ENCODE measurements at places on chromosomes 11 and 22.

GRCh38 chr11:10349281-10349665 lies 44.4 kb downstream of the ADM start:
- no peak for DNase-seq

DNA sequence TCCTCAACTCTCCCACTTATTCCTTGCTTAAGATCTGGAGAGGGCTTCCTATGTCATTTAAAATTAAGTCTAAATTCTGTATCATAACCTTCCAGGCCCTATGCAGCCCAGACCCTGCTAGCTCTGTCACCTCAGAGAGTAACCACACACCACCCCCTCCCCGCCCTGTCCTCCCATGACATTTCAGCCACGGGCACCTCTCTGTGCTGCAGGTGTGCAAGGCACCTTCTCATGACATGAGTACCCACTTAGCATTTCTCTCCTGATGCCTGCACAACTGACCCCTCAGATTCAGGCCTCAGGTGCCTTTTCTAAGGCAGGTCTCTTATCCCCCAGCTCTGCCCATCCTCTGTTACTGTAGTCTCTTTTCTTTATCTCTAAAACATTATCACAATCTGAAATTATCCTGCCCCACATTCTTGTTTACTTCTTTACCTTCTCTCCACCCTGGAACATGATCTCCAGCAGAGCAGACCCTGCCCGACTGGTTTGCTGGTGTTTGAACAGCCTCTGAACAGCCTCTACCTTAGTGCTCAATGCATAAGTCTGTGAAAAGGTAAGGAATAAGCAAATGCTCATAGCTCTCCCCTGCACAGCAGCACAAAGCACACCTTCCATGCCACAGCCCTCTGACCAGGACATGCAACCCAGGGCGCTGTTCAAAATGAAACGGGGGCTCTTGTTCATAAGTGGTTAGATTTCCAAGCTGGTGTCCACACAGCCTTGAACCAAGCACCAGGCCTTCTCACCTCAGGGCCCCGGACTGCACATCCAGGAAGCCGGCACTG lies 196.1 kb upstream of the B3GAT1 start:
- no peak for DNase-seq

- DNase-seq: no peak
Measured at GRCh38 chr11:1866776-1867175, 13.9 kb downstream of the LSP1 start.

- DNase-seq: peak; percentile 24
Measured at GRCh38 chr22:36461665-36462649, 19.5 kb downstream of the TXN2 start.

GRCh38 chr22:26033586-26033985 lies 135.7 kb upstream of the SEZ6L start:
- DNase-seq: no peak

- no peak for DNase-seq
Measured at GRCh38 chr11:95584589-95584988, 205.0 kb downstream of the FAM76B start.

- DNase-seq: no peak
Measured at GRCh38 chr22:23896166-23896522, 2.0 kb downstream of the MIF start.
